ENCODE measurements at places on chromosomes 7 and 10.

DNA sequence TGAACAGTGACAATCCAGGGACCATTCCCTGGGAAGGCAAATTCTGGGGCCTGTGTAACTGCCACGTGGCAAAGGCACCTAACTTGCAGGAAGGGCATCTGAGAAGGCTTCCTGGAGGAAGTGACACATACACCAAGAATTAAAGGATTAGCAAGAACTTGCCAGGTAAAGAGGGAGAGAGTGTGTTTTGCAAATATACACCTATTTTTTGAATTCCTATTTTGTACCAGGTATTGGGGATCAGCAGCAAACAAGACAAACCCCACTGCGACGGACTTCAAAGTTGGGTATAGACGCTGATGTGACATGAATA is 206.5 kb upstream of the ZMIZ1 start:
- no peak for DNase-seq

GRCh38 chr10:113858541-113858940 is 4.1 kb downstream of the NHLRC2 start:
- DNase-seq = no peak

DNA sequence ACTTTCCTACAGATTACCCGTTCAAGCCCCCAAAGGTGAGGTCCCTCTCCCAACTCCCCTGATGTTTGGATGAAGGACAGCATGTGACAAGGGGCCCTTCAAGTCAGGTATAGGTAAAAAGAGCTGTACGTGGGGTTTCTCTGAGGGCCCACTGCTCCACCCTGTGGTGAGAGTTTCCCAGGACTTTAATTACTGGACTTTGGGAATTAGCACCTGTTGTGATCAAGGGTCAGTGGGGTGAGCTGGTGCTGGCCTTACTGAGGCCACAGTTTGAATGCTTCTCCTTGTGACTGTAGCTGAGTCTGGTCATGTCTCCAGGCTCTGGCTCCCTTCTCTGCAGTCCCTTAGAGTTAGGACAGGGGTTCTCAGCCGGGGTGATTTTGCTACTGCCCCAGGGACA is 16.8 kb downstream of the UBE2D4 start:
- DNase-seq = no peak

- DNase-seq = peak; percentile 29
These were observed 102.7 kb upstream of the TNRC18 start for GRCh38 chr7:5526100-5526905.

- DNase-seq = no peak
These were observed 24.3 kb downstream of the RBM20 start for GRCh38 chr10:110668443-110668842.

DNA sequence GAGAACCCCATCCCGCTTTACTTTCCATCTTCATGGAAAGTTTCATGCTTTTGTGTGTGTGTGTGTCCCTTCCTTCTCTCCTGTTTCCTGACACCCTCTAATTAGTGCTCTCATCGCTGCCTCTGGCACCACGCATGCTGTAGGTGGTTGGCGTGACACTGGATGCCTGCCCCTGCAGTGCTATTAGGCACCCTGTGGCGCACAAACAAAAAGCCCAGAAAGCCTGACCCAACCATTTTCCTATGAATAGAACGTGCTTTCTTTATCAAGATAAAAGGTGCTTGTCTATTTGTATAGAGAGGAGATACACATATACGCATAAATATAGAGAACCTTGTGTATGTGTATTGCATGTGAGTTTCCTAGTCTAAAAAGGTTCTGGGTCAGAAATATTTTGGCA is 120.8 kb upstream of the CDCA7L start:
- no peak for DNase-seq

DNA sequence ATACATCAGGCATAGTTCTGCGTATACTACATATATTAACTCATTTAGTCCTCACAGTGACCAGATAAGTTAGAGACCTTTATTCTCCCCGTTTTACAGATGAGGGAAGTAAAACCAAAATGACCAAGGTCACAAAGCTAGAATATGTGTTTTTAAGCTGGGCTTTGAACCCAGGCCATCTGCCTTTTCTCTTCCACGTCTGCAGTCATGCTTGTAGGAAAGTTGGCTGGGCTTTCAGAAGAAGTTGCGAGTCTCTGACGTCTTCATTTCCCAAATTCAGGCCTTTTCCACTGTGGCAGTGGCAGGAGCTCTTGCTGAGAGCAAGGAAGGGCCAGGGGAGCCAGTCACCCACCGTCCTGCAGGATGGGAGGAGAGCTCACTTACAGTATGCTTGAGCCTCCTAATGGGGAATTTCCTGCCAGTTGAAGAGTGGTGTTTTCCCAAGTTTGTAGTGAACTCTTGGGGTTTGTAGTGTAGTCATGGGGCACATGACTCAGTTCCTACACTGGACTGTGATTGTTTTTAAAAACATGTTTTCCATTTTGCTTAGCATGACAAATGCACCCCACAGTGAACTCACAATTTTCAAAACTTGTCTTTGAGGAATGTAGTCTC is 34.2 kb downstream of the CYP17A1 start:
- DNase-seq = no peak

- DNase-seq = no peak
These were observed 592.7 kb downstream of the INHBA start for GRCh38 chr7:41110186-41110585.

GRCh38 chr10:22630234-22631174 is 83.9 kb downstream of the PIP4K2A start:
- DNase-seq = no peak

- DNase-seq = no peak
These were observed at the start of gene C10orf90 for GRCh38 chr10:126670056-126670894. C10orf90 (minus strand) TSS chr10:126670693; CDS start chr10:126670480, 213 bp downstream.
